ENCODE measurements at places on chromosomes 3 and 15. TPM values are rescaled to one million over a fixed set of nuclear protein-coding genes. Genes with fewer than 3 reads are reported as not detected.

DNA sequence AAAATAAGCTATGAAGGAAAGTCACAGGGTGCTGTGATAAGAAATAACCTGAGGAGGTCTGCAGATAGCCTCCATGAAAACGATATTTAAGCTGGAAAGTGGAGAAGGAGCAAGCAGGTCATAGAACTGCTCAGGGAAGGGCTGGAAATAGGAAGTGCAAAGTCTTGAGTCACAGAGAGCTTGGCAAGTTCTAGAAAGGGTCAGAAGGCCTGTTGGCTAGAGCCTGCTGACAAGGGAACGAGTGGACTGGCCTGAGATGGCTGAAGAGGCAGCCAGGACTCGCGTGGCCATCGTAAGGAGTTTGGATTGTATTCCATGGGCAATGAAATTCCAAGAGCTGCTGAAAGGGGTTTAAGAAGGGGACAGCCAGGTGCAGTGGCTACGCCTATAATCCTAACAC is 64.7 kb upstream of the IL12A start:
- no peak for DNase-seq

- DNase-seq, result no peak
Observed at GRCh38 chr3:69240651-69241568, 118.5 kb upstream of the LMOD3 start.

DNA sequence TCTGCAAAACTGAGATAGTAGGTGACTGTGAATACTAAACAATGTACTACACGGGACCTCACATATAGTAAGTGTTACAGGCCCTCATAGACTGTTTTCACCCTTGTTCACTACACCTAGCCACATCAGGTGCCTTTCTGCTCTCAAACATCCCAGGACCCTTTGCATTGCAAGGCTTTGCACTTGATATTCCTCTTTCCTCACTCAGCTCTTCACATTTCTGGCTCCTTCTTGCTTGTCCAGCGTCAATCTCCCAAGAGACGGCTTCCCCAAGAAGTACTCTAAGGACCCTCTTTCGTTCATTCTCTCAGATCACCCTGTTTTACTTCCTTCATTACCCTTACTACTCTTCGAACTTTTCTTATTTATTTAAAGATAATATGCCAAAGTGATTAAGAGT is 10.0 kb downstream of the DENND4A start:
- DNase-seq, result no peak

- no peak for DNase-seq
Observed at GRCh38 chr15:31537770-31538592, 211.3 kb downstream of the KLF13 start.

DNA sequence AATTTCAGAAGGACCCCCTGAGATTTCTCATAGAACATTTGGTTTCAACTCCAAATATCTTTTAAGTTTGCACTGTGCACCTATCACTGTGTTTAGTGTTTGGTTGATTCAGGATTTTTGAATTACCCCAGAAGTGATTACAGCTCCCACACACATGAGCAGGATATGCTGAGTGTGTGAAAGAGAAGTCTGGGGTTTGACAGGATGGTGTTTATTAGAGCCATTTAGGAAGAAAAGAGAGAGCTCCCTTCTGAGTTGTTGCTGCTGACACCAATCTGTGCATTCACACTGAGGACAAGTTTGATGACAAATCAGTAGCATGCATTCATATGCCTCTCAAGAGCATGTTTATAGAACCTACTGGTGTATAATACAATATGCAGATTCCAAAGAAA is 118.1 kb downstream of the RPL22L1 start:
- no peak for DNase-seq

- no peak for DNase-seq
Observed at GRCh38 chr3:66406831-66407610, 93.8 kb downstream of the LRIG1 start.

DNA sequence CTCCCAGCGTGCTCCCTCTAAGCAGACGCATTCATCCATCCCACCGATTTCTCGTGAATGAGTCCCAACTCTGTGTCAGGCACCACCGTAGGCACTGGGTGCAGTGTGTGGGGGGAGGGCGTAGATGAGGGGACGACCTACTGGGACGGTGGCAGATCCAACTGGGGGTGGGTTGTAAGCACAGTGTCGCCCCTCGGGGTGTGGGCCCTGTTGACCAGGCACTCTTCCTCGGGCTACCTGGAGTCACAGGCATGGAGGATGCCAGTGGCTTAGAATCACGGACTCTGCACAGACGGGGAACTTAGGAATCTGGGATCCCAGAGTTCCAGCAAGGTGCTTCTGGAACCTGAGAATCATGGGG is 66.2 kb downstream of the SLC6A6 start:
- DNase-seq, result no peak

DNA sequence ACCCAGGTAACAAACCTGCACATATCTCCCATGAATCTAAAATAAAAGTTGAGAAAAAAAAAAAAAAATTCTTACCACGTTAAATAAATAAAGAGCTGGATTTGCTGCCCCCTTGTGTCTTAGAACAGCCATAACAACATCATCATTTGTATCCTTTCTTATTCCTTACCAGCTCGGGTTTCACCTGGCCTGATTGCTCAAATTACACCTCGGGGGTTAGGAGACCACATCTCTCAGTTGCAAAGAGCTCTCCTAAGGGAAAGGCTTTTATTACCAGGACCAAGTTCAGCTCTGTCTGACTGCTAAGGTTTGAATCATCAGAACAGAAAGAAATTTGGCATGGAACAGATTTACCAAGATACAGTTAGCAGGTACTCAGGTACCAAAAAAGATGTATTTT is 25.8 kb upstream of the RPL39L start:
- peak; percentile 60 for DNase-seq

DNA sequence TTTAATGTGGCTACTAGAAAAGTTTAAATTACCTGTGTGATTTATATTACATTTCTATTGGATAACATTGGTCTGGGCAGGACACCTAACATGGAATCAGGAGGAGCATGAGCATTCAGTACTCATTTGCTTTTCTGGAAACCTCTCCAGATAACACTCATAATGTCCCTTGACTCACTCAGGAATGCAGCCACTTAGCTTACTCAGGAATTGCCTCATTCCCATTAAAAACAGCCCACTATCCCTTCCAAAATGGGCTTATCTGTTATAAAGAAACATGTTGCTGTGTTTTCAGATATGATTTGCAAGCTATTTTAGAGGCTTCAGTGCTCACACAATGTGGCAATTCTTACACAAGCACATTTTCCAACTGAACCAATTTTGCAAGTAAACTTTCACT is 17.1 kb downstream of the GBE1 start:
- peak; percentile 77 for DNase-seq

- no peak for DNase-seq
Observed at GRCh38 chr15:95687686-95688085, 642.8 kb upstream of the NR2F2 start.

DNA sequence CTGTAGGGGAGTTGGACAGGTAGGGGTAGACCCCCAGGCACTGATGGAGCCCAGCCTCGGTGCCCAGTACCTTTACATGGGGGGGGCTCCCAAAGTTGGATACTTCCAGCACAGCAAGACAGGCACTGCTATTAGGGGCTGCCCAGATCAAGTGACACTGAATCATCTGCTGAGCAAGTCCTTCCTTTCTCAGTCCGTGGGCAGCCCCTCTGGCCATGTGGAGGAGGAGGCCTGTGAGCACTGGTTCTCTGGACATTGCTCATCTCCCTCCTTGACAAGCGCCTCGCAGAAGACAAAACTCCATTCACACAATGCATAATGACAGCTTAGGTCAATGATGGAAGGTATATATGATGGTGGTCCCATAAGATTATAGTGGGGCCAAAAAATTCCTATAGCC is 35.7 kb downstream of the EEFSEC start:
- peak; percentile 11 for DNase-seq

GRCh38 chr3:168581771-168582225 is 486.1 kb upstream of the GOLIM4 start:
- DNase-seq, result no peak

- DNase-seq, result no peak
Observed at GRCh38 chr3:27610800-27611525, 111.2 kb downstream of the EOMES start.

- peak; percentile 76 for DNase-seq
Observed at GRCh38 chr15:70266412-70267121, 168.8 kb upstream of the TLE3 start.

DNA sequence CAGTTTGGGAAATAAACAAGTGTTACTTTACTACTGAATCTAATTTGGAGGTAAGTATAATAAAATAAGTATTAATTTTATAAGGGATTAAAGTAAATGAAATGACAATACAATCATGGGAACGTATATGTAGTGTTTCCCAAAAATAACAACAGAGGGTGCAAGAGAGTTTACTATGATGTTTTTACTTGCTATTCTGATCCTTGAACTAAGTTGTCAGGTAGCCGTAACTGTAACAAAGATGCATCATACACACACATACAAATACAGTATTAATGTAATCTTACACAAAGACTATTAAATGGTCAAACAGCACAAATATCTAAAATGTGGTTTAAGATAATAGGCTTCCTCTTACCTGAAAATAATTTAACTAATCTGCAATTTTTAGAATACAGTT is 311.4 kb downstream of the TBC1D5 start:
- no peak for DNase-seq

GRCh38 chr3:140570602-140571001 is 107.3 kb upstream of the TRIM42 start:
- DNase-seq, result no peak

DNA sequence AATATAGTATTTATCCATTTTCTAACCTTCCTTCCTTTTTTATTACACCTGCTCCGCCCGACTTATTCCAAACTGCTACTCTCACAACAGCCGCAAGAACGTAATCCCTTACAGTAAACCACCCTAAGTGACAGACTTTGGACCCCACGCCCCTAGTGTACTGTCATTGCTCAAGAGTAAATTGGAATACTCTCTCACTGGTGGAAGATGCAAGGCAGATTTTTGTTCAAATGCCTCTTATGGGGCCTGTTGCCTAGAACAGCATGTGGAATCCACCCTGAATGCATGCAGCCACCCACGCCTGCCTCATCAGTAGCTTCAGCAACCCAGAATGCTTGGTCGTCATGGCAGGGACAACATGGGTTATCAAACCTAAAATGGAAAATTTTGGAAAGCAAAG is 226.2 kb upstream of the ST8SIA2 start:
- DNase-seq, result no peak

- DNase-seq, result peak; percentile 54
Observed at GRCh38 chr3:107430996-107431245, 53.7 kb downstream of the CCDC54 start.

- peak; percentile 53 for DNase-seq
Observed at GRCh38 chr15:60591496-60592370, 112.8 kb upstream of the ICE2 start.

DNA sequence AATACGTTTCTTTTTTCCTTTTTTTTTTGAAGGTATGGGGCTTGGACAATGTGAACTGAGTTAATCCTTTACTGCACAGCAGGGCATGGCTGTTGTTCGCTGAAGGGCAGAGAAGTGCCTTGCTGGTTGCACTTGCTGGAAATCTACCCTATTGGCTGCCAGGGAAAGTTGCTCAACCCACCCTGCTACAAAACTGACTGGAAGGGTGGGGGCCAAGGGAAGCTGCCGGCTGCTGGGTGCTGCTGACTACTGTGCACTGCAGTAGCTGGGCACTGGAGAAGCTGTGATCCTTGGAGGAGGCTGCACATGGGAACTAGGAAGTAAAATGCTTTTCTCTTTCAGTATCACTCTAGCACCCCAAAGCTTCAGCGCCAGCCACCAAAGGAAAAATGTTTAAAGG is 70.5 kb downstream of the ETV5 start:
- no peak for DNase-seq

GRCh38 chr3:171172070-171172469 is 145.6 kb upstream of the SLC2A2 start:
- no peak for DNase-seq

GRCh38 chr3:42819351-42819965 is 10.2 kb downstream of the ACKR2 start:
- peak; percentile 52 for DNase-seq

GRCh38 chr3:44104668-44105321 is 136.9 kb upstream of the TOPAZ1 start:
- DNase-seq, result peak; percentile 83

DNA sequence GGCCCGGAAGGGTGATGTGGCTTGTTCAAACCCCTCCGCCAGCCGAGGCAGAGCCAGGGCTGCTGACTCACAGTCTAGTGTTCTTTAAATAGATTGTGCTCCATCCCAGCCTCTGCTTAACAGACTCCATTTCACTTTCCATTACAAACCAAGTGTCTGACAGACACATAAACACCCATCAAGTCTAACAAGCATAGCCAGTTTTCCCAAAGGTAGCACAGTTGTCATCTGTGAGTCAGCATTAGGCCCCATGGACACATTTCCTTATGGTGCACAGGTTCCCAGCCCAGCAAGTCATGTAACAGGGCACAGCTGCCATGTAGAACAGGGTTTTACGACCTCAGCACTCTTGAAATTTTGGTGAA is 109.9 kb upstream of the RAP2B start:
- peak; percentile 91 for DNase-seq

DNA sequence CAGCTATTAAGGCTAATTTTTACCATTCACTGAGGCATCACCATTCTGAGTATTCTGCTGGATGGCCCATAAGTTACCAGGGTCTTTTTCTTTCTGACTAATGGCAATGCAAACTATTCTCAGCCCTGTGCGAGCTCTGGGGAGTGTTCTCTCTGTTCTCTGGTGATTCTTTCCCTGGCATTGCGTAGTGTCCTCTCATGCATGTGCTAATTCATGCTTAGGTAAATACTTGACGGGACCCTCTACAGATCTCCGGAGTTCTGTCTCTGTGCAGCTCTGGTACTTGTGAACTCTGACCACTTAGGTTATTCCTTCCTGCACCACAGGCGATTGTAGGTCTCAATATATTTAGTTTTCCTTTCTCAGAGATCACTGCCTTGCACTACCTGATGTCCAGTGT is 34.8 kb downstream of the UBE2E1 start:
- no peak for DNase-seq

DNA sequence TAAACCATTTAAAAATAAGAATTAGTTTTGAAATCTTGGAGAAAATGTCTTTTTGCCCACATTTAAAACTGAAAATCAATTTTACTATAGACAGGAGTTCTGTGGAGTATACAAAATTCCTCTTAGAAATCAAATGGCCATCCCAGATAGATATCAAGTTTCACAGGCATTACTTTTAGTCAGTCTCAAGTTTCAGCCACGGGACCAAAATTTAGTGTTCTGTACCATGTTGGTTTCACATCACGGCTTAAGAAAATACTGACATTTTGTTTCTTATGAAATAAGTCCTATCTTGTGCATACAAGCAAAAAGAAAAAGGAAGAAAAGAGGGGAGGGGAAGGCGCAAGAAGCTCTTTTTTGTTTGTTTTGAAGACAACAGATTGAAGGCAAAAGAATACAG is 45.7 kb downstream of the EIF2AK4 start:
- DNase-seq, result no peak

Gene GREM1
- total RNA-seq, result 35.3 TPM

Gene PLSCR2
- total RNA-seq, result not detected

Gene RYR3
- total RNA-seq, result 0.74 TPM

Gene EXD1
- total RNA-seq, result not detected

Gene RARB
- total RNA-seq, result 7.1 TPM

Gene UPK1B
- total RNA-seq, result not detected

Gene FOXB1
- 0.06 TPM for total RNA-seq

Measured in Daoy (cell line).